Lung (tissue), 17 donors: ENCODE measurements at places on chromosomes 4 and X. TPM values are rescaled to one million over a fixed set of nuclear protein-coding genes. Genes with fewer than 3 reads are reported as not detected.

- H3K27me3 ChIP-seq: no peaks in the 10 kb centered on the region
- DNase-seq: no peak
- H3K4me1 ChIP-seq: peaks cover 27% of the 10 kb centered on the region
- H3K36me3 ChIP-seq: no peaks in the 10 kb centered on the region
- no peak overlapping the region for H3K27ac ChIP-seq
- no peak overlapping the region for H3K4me3 ChIP-seq
These were observed 143.0 kb downstream of the TSPAN5 start for GRCh38 chr4:98515470-98515809.

DNA sequence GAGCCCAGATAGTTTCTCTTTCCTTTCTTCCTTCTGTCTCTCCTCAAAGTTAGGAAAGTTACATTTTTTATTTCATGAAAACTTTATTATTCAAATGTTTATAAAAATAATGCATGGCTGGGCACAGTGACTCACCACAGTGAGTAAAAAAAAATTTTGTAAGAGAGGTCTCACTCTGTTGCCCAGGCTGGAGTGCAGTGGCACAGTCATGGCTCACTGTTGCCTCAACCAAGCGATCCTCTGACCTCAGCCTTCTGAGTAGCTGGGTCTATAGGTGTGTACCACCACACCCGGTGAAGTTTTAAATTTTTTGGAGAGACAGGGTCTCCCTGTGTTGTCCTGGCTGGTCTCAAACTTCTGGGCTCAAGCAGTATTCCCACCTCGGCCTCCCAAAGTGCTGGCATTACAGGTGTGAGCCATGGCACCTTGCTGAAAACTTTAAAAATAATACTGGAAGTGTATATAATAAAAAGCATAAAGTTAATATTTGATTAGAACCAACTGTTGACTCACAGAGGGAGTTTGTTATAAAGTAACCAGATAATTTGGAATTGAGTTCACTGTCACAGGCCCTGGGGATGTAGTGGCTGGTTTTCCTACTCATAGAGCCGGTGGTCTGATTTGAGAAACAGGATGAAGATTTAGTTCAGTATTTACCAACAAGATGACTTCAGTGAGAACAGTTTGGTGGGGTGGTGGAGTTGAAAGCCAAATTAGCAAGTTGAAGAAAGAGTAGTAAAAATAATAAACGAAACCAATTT, 18.0 kb downstream of the CMC4 start:
- H3K36me3 ChIP-seq: no peaks in the 10 kb centered on the region
- H3K27me3 ChIP-seq: no peaks in the 10 kb centered on the region
- no peaks in the 10 kb centered on the region for H3K4me1 ChIP-seq

BANK1 gene
- total RNA-seq: 10.4 TPM

COX7B2 gene
- total RNA-seq: not detected

ALAS2 gene
- total RNA-seq: 2.8 TPM

DNA sequence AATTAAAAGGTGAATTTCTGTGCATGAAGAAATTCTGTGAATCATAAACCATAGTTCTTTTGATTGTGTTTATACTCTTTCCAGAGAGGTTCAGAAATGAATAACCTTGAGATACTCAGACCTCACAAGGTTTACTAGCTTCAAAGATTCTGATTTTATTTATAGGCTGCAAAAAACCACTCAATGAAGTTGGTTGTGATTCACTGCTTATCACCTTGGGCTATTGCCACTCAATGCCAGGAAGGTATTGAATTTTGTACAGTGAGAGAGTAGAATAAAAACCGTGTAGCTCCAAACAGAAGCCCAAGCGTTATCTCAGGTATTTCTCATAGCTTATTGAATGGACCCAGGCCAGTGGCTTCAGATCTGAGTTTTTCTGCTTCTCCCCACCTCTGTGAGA, 118.7 kb downstream of the FHIP1A start:
- no peak overlapping the region for H3K27ac ChIP-seq
- no peak for DNase-seq
- H3K4me1 ChIP-seq: no peaks in the 10 kb centered on the region

DNA sequence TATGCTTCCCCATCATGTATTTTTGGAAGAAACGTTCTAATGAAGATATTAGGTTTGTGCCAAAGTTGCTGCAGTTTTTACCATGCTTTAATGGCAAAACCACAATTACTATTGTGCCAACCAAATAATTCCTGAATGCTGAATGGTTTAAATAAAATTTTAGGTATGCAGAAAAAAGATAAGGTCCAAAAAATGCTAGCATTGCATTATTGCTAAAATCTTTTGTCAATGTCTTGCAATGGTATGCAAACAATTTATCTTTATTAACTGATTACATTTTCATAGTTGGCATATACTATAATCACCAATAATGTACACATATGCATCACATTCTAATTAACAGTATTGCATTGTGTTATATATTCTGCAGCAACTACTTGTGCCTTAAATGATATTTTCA, 1657.4 kb upstream of the IGFBP7 start:
- no peaks in the 10 kb centered on the region for H3K27me3 ChIP-seq
- no peaks in the 10 kb centered on the region for H3K36me3 ChIP-seq
- no peaks in the 10 kb centered on the region for H3K4me1 ChIP-seq
- no peak overlapping the region for H3K4me3 ChIP-seq
- no peak overlapping the region for H3K27ac ChIP-seq
- no peak for DNase-seq

- H3K4me3 ChIP-seq: no peak overlapping the region
- H3K27me3 ChIP-seq: no peaks in the 10 kb centered on the region
- H3K27ac ChIP-seq: no peak overlapping the region
- H3K4me1 ChIP-seq: no peaks in the 10 kb centered on the region
- no peaks in the 10 kb centered on the region for H3K36me3 ChIP-seq
- DNase-seq: no peak
These were observed 97.1 kb downstream of the MRPL1 start for GRCh38 chr4:77959566-77960338.

DNA sequence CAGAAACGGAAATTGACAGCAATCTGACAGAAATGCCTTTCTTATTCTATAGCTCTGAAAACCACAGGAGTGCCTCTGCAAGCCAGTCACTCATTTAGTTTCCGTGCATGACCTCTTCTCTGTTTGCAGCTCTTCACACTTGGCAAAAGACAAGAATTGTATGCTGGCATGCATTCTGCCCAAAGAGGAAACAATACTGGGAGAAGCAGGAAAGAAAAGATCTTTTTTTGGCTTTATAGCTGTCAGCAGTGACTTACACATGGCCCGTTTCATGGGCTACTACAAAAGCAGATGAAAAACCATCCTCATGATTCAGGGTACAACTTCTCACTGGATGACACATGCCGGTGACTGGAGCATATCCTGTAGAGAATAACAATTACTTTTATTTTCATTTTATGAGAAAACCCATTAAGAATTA, 249.4 kb downstream of the ADAMTS3 start:
- no peaks in the 10 kb centered on the region for H3K36me3 ChIP-seq
- H3K4me1 ChIP-seq: peaks cover 5% of the 10 kb centered on the region
- DNase-seq: no peak
- no peak overlapping the region for H3K27ac ChIP-seq

PDLIM3 gene
- total RNA-seq: 58.1 TPM
